Stimulated activated CD8-positive, alpha-beta memory T cell treated with anti-CD3 and anti-CD28 coated beads, Interleukin-4, amount 100 ng/mL, for 1 hour (primary cell): ENCODE measurements at places on chromosomes 11 and 22.

GRCh38 chr22:36379593-36380361 lies 8.0 kb downstream of the MYH9 start:
- no peak for DNase-seq

DNA sequence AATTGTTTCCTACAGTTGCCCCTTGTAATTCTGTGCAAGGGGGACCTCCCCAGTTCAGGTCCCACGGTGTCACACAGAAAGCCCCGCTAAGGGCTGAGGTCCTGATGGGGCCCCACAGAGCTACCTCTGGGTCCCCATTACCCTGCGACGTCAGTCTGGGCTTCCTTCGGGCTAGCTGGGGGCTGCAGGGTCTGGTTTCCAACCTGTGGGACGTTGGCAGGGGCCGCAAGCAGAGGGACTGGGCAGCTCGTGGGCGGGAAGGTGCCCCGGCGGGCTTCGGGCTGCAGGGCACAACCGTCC lies 698 bp downstream of the SLC37A4 start:
- no peak for DNase-seq

DNA sequence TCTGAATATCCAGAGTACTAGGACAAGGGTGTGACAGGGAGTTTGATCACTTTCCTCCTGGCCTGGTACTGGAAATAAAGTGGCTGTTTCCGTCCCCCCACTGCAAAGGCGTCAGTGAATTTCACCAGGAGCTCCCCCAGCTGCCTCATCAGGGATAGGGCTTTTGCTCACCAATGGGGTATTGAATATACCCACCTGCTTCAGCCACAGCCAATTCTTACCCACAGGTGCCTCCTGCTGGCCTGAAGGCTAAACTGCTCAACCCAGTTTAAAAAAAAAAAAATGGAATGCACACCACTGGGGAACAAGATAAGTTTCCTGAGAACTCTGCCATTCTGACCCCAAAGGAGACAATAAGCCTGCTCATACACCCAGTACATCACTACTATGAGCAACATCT lies 65.3 kb upstream of the MS4A8 start:
- DNase-seq: no peak

- no peak for DNase-seq
Measured at GRCh38 chr11:101390539-101390938, 193.3 kb downstream of the TRPC6 start.

- DNase-seq: no peak
Measured at GRCh38 chr11:68837583-68838571, 3.8 kb downstream of the CPT1A start.

- no peak for DNase-seq
Measured at GRCh38 chr11:134533511-134533910, 121.5 kb upstream of the B3GAT1 start.

- no peak for DNase-seq
Measured at GRCh38 chr11:58734681-58735490, 3.1 kb upstream of the GLYAT start.

DNA sequence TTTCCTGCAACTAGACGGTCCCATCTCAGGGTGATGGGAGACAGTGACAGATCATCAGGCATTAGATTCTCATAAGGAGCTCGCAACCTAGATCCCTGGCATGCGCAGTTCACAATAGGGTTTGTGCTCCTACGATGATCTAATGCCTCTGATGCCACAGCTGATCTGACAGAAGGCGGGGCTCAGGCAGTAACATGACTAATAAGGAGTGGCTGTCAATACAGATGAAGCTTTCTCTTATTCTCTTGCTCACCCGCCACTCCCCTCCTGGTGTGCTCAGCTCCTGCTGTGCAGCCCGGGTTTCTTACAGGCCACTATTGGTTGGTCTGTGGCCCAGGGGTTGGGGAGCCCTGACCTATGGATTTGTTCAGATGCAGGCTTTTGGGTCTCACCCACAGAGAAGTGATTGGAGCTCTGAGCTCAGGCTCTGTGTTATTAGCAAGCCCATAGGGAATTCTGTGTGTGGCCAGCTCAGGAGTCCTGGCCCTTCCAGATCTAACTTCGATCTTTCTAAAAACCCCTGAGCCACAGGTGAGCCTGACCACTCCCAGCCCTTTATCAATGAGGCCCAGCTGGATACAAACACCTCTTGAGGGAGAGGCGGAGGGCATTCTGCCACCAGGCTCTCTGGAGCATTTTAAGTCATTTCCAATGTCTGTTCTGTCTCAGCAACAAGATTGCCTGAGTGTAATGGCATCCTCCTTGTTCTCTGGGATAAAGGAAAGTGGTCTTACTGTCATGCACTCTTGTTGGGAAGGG lies 351.8 kb downstream of the BUD13 start:
- DNase-seq: no peak

- no peak for DNase-seq
Measured at GRCh38 chr11:96447208-96448110, 57.6 kb downstream of the JRKL start.

DNA sequence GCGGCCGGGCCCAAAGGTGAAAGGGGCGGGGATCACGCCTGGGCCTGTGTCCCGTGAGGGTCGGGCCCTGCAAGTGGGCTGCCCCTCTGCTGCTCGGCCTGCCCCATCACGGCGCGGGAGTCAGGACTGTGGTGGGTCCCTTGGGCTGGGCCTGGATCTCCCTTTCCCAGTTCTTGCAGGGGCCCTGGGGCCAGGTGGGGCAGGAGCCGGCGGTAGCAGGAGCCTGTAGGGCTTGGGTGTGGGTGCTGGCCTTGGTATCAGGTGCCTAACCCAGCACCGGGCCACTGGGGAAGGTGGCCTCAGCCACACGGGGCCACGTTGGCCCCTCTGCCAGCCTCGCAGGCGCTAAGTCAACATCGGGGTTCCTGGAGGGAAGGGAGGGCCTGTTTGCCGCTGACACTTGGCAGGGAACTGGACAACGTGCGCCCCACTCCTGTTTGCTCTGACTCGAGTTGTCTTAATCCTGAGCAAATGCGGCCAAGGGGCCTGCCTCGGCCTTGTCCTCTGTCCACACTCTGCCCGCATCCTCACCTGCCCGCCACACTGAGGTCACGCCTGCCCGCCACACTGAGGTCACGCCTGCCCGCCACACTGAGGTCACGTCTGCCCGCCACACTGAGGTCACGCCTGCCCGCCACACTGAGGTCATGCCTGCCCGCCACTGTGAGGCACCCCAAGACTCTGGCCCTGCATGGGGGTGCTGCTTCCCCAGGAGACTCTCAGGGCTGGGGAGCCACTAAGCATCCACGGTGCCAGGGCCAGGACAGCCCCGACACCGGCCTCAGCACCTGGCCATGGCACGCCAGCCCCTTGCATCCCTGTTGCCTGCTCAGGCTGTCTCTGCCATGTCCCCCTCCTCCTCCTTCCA lies 14.2 kb upstream of the MUC5B start:
- DNase-seq: no peak

DNA sequence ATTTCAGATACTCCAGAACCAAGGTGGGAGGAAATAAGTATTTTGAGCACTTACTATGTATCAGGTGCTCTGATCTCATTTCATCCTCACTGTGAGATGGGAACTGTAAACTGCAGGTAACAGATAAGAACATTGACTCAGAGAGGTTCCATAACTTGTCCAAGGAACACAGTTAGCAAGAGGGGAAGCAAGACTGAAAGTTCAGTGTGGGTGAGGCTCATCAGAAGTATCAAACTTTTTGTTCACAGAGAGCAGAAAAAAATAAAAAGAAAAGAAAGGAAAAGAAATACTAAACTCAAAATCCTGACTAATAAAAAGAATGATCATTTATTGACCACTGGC lies 37.1 kb downstream of the RAB30 start:
- no peak for DNase-seq

DNA sequence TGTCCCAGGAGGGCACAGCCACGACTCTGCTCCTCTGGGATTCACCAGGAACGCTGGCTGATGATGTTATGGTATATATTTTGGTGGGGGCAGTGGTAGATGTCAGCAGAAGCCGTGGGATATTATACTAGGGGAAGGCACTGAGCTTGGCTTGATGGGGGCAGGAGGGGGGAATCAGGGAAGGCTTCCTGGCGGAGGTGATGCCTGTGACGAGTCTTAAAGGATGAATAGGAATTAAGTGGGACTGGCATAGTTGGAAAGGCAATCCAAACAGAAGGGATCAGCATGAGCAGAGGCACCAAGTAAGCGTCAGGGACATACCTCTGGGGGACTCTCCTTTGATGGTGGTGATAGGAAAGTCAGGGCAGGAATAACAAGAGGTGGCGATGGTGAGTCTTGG lies 47.6 kb downstream of the TP53I11 start:
- DNase-seq: no peak

DNA sequence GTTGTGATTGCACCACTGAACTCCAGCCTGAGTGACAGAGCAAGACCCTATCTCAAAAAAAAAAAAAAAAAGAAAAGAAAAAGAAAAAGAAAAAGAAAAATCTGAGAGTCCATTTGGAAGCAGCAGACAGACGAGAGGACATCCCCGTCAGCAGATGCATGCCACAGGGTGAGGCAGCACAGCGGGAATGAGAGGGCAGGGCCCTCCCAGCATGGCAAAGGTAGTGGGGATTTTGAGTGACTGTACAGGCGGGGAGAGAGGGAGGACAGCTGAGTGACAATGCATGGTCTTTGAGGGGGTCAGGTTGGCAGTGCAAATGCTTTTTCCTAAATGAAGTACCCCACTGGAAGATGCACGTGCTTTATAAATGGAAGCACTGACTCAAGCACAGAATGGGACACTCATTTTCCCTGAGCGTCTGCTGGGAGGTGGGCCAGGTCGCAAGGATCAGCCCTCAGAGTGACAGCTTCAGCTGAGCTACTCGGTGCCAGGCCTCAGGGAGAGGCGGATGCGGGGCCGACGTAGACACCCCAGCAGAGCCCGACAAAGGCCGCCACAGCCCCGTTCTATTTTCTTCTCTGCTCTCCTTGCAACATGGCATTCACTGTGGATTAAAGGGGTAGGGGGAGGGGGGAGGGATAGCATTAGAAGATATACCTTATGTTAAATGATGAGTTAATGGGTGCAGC lies 113.5 kb downstream of the SHANK2 start:
- DNase-seq: no peak

DNA sequence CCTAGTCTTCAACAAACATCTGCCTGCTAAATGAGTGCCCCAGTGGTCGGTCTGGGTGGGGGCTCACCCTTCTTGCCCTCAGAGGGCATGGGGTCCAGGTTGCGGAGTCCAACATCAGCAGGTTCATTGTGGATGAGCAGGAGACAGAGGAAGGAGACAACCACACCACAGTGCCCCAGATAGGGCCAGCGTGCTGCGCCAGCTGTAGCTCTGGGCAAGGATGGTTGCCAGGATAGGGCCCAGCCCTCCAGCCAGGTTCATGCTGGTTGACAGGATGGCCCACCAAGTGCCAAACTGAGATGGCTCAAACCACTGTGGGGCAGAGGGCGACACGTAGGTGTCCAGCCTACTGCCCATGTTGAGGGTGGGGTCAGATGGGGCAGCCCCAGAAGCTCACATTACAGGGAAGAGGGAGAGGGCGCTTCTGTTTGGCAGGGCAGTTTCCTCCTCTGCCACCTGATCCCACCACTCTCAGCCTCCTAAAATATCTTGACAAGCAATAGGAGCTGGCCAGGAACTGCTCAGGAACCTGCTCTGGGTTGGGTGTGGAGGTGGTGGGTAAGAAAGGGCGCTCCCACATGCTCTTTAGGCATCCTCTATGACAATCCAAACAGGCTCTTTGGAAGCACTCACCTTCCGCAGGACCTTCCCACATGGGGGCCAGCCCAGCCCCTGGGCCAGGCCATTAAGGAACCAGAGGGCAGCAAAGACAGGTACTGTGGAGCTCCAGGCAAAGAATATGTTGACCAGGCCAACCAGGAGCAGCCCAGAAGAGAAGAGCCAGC lies 2.9 kb downstream of the SLC37A4 start:
- no peak for DNase-seq

- no peak for DNase-seq
Measured at GRCh38 chr22:22424210-22424800, 84.2 kb downstream of the ZNF280B start.
